Activated T-cell treated with anti-CD3 and anti-CD28 coated beads, Interleukin-2, amount 50 U/mL, for 24 hours (primary cell): ENCODE measurements at places on chromosomes 2 and 18.

DNA sequence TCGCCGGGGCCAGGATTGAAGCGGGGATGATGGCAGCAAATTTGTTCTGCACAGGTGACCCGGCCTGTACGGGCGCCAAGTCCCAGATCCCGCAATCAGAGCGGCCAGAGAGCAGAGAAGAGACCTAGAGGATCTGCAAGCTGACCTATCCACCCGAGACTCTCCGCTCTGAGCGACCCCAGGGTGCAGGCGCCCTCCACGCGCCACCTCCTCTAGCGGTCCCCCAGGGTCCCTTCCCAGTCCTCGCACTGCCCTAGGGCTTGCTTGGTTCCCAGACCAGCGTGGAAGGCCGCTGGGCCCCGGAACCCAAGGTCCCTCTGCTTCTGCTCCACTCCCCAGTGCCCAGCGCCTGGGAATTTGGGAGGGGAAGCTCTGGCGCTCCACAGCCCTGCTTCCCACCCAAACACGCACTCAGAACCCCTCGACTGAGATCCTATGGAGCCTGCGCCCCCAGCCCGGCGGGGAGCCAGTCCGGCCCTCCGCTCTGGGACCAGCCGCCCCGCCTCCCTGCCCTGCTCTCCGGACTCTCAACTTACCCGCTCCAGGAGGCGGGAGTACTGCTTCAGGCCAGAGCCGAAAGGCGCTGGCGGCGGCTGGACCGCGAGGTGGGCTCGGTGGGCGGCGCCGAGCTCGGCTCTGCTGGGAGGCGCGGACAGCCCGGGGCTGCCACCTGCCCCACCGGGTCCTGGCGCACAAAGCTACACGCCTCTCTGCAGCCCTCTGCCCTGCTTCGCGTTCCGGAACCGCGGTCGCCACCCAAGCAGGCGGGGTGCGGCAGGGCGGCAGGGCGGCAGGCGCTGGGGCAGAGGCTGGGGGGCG is 3.0 kb upstream of the SIX3 start:
- peaks cover 51% of the 10 kb centered on the region for H3K4me1 ChIP-seq
- H3K27ac ChIP-seq: no peak overlapping the region
- H3K4me3 ChIP-seq: peak overlapping the region; percentile 46

DNA sequence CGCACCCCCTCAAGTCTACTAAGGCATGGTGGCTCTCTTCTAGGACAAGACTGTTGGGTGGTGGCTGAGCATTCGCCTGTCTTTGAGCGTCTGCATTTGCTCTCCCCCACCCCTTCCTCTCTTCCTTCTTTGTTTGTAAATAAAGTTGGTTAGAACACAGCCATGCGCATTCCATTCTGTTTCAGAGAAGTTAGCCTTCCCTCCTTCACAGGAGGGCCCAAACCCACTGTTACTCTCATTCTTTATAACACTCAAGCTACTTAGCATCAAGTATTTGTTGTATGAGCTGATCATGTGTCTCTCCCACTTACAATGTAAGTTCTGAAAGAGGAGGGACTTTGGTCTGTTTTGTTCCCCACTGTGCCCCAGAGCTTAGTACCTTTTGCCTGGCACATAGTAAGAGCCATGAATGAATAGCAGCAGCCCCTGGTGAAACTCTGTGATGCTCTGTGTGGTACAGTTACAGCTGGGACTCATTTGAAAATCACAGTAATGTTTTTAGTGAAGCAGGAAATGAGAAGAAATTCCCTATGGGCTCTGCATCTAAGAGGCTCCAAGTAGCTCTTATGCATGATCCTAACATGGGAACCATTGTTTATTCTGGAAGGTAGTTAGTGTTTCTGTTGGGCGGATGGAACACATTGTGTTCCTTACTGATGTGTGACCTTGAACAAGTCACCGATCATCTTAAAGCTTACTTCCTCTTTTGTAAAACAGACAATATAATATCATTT is 7.7 kb downstream of the MGAT5 start:
- H3K36me3 ChIP-seq: peaks cover 27% of the 10 kb centered on the region
- H3K27me3 ChIP-seq: no peaks in the 10 kb centered on the region
- H3K27ac ChIP-seq: peak overlapping the region; percentile 58

DNA sequence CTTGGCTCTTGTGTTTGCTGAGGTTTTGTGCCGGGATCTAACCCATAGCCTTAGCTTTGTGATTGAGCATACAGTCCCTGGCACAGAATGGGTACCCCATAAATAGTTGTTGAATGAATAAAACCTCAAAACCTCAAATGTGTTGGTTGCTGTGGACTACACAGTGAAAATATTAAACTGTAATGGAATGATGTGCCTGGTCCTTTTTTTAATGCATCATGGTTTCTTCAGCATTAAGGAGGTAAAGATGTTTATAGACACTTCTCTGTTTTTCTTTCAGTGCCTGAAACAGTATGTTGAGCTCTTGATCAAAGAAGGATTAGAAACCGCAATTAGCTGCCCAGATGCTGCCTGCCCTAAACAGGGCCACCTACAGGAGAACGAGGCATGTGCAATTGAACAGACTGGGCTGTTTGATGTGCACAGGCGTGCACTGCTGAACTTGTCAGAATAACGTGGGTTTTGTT is 97.0 kb downstream of the RNF144A start:
- no peak for DNase-seq
- peak overlapping the region; percentile 85 for H3K27ac ChIP-seq
- H3K27me3 ChIP-seq: no peaks in the 10 kb centered on the region
- no peak overlapping the region for H3K4me3 ChIP-seq
- H3K4me1 ChIP-seq: peaks cover 43% of the 10 kb centered on the region

GRCh38 chr2:156837635-156838370 is 401.6 kb downstream of the GPD2 start:
- no peak overlapping the region for H3K4me3 ChIP-seq
- H3K36me3 ChIP-seq: no peaks in the 10 kb centered on the region
- H3K27ac ChIP-seq: no peak overlapping the region
- peaks cover 5% of the 10 kb centered on the region for H3K27me3 ChIP-seq
- H3K4me1 ChIP-seq: no peaks in the 10 kb centered on the region

DNA sequence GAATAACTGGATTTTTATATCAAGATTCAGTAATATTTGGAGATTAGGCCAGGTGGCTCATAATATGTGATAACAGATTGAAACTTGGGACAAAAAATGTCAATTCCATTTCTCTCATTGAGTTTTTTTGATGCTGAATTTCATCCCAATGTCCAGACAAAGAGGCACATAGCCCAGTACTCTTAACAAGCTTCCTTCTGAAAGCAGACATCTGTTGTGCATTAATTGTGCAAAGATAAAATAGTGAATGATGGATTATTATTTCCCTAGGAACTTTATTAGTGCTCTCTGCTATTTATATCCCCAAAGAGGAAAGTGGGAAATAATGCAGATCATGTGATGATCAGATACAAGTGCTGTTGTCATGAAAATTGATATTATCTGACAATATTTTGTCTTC is 234.1 kb downstream of the CCDC102B start:
- H3K36me3 ChIP-seq: no peaks in the 10 kb centered on the region
- H3K27me3 ChIP-seq: no peaks in the 10 kb centered on the region
- no peak overlapping the region for H3K27ac ChIP-seq
- DNase-seq: no peak

DNA sequence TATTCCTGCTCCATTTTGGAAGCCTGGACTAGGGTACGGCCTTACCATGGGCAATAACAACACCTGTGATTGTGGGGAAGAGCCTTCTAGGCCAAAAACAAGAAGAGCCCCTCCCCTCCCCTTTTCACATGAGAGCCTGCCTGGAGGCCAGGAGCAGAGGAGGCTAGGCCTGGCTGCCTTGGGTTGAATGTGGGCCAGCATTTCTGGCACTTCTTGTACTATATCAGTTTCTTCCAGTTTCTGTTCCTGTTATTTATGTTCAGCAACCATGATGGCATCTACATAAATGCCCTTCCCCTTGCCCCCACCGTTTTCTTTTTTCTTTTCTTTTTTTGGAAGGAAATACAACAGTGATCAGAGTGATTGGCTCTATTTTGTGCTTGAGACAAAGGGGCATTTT is 58.4 kb downstream of the KCTD18 start:
- H3K27me3 ChIP-seq: no peaks in the 10 kb centered on the region
- DNase-seq: no peak
- H3K27ac ChIP-seq: no peak overlapping the region

- no peaks in the 10 kb centered on the region for H3K36me3 ChIP-seq
- no peak overlapping the region for H3K27ac ChIP-seq
- DNase-seq: no peak
These were observed 63.9 kb downstream of the PRKRA start for GRCh38 chr2:178386986-178387597.

DNA sequence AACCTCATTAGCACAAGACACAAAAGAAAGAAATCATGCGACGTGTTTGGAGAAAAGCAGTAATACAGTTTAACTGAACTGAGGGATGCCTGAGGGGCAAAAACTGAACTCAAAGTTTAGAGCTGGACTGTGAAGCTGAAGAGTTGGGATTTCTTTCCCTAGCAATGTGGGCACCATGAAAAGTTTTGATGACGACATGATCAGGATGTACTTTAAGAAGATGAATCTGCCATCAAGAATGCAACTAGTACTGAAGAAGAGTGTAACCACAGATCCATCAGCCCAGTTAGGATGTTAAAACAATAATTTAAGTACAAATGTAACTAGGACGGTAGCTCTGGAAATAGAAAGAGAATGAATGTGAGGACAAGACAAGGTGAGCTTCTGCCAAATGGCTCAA is 196.2 kb downstream of the VWC2L start:
- no peak overlapping the region for H3K4me3 ChIP-seq
- no peak overlapping the region for H3K27ac ChIP-seq
- H3K4me1 ChIP-seq: no peaks in the 10 kb centered on the region
- no peaks in the 10 kb centered on the region for H3K36me3 ChIP-seq
- no peak for DNase-seq
- H3K27me3 ChIP-seq: peaks cover 5% of the 10 kb centered on the region

- peaks cover 28% of the 10 kb centered on the region for H3K36me3 ChIP-seq
- peaks cover 69% of the 10 kb centered on the region for H3K4me1 ChIP-seq
- H3K27ac ChIP-seq: peak overlapping the region; percentile 95
- peak overlapping the region; percentile 32 for H3K4me3 ChIP-seq
These were observed 606.4 kb downstream of the RNF144A start for GRCh38 chr2:7523481-7524120.

DNA sequence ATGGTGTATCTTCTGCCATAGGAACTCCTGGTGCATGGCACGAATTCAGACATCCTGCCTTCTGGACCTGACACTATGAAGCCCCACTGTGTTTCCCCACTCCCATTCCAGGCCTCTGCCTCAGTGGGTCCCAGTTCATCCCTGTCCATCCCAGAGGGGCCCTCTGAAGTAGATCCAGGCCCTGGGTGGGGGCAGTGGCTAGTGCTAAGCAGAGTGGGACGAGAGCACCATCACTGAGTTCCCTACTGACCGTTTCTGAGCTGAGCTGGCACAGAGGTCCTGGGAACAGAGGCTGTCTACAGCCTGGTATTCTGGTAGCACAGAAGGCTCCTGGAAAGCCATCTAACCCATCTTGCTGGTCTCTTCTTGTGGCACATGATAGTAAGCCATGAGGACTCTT is 54.0 kb downstream of the ATOH8 start:
- peak; percentile 18 for DNase-seq
- H3K27ac ChIP-seq: no peak overlapping the region
- H3K4me1 ChIP-seq: peaks cover 14% of the 10 kb centered on the region

DNA sequence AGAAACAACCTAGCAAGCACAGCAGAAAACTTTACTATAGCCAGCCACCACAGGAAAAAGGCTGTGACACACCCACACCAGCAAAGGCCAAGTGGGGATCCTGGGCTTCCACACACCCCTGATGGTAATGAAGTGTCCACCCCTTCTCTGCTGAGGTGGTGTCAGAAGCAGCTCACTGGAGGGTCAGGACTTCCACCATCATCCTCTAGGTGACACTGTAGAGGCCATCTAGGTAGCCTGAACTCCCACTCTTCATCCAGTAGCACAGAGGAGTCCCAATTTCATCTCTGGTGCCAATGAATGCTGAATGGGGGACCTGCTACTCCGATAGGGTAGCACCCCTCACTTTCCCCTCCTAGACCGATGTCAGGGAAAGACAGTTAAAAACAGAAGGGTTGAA is 1544.4 kb downstream of the LRP1B start:
- no peak for DNase-seq
- no peaks in the 10 kb centered on the region for H3K36me3 ChIP-seq
- H3K27me3 ChIP-seq: no peaks in the 10 kb centered on the region
- H3K4me3 ChIP-seq: no peak overlapping the region
- H3K27ac ChIP-seq: no peak overlapping the region

- H3K4me3 ChIP-seq: no peak overlapping the region
- no peak for DNase-seq
- no peaks in the 10 kb centered on the region for H3K36me3 ChIP-seq
These were observed 193.6 kb upstream of the PIK3C3 start for GRCh38 chr18:41761333-41762018.

DNA sequence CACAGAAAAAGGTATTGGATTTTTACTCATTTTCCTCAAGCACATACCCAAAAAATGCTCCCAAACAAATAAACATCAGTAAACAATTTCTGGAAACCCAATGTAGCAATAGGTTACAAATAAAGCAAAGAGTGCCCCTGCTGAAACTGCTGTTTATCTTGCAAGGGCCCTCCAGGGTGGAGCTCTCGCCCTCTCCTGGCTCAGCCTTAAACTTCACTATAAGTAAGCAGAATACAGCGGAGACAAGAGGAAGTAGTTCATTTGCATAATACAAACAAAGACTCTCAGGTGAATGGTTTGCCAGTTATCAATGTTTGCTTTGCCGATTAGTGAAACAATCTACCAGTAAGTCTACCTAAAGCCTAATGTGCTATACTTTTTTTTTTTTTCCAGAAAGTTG is 437.6 kb downstream of the DLGAP1 start:
- H3K27me3 ChIP-seq: peaks cover 5% of the 10 kb centered on the region
- H3K4me1 ChIP-seq: peaks cover 1% of the 10 kb centered on the region
- H3K27ac ChIP-seq: no peak overlapping the region
- DNase-seq: no peak

DNA sequence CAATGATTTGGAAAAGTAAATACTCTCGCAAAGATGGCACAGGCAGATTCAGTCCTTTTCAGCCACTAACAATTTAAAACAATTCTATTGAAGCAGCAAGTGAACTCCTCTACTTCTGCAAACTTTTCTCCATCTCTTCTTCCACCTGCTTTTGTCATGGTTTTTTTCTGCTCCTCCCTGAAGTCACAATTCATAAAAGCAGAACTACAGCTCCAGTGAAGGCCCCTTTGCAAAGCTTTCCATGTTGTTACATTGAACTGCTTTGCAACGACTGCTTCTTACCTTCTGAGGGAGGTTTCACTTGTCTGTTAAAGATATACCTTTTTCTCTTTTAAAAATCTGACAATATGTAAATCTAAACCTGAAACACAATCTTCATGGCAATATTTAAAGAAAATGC is 3.7 kb upstream of the SERTAD2 start:
- DNase-seq: no peak

- peaks cover 13% of the 10 kb centered on the region for H3K4me1 ChIP-seq
- peak overlapping the region; percentile 14 for H3K27ac ChIP-seq
- DNase-seq: no peak
- H3K4me3 ChIP-seq: no peak overlapping the region
- no peaks in the 10 kb centered on the region for H3K27me3 ChIP-seq
- peaks cover 89% of the 10 kb centered on the region for H3K36me3 ChIP-seq
These were observed 10.9 kb downstream of the FAM98A start for GRCh38 chr2:33588232-33588631.

DNA sequence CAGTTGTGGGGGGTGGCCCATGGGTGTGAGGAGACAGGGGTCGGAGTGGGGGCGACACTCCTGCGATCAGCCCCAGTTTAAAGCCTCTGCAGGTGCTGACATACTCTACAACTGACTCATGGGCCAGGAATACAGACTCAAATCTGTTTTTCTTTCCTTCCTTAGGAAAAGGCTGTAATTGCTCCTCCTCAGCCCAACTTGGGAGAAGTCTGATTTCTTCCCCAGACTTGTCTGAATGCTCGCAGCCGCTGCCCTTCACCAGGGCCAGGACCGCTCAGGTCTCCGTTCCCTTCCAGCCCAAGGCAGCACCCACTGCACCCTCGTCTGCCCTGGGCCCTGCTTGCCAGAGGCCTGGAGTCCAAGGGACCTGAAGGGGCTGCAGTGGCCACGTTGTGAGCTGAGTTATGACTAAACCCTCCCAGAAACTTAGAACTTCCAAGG is 41.3 kb downstream of the RHOB start:
- H3K27me3 ChIP-seq: no peaks in the 10 kb centered on the region
- no peak for DNase-seq
- H3K27ac ChIP-seq: no peak overlapping the region
